ENCODE measurements at places on chromosomes 1 and 21.

GRCh38 chr1:156750711-156751450 is 594 bp downstream of the HDGF start:
- peaks cover 39% of the 10 kb centered on the region for H3K4me1 ChIP-seq
- H3K27ac ChIP-seq, result peak overlapping the region; percentile 98
- H3K36me3 ChIP-seq, result no peaks in the 10 kb centered on the region
- H3K4me3 ChIP-seq, result peak overlapping the region; percentile 97
- no peak for DNase-seq
- H3K27me3 ChIP-seq, result no peaks in the 10 kb centered on the region

DNA sequence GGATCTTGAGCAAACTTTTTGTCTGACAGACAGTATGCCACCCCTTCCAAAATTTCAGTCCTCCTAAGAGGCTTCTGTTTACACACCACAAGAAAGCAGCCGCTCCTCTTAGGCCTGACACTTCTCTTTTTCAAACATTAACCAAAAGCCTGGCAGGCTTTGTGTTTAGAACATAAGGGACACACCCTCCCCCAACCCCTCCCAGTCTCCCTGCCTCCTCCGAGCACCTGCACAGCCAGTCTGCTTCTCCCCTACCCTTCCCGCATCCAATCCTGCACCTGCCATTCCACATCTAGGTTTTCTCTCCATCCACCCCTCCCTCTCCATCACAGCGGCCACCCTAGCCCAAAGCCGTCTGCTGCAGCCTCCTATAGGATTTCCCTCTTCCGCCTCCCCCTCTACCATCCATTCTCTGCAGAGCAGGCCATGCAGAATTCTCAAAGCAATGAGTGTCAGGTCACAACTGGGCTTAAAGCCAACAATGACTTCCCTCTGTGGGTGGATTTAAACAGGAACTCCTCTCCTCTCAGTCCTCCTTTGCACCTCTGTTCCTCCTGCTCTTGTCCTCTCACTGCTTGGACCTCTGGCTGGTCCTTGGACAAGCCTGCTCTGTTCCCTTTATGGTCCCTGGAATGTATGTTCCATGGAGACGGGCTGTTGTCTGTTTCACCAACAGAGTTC is 478.2 kb downstream of the NPHP4 start:
- peaks cover 91% of the 10 kb centered on the region for H3K27me3 ChIP-seq
- no peak overlapping the region for H3K4me3 ChIP-seq

DNA sequence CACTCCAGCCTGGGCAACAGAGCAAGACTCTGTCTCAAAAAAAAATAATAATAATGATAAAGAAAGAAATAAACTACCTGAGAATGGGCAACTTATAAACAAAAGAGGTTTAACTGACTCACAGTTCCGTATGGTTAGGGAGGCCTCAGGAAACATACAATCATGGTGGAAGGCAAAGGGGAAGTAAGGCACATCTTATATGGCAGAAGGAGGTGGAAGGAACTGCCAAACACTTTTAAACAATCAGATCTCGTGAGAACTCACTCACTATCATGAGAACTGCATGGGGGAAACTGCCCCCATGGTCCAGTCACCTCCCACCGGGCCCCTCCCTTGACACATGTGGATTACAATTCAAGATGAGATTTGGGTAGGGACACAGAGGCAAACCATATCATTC is 6.3 kb upstream of the EGLN1 start:
- H3K4me3 ChIP-seq, result no peak overlapping the region
- no peak overlapping the region for H3K27ac ChIP-seq
- no peaks in the 10 kb centered on the region for H3K36me3 ChIP-seq
- H3K4me1 ChIP-seq, result peaks cover 6% of the 10 kb centered on the region
- DNase-seq, result no peak

DNA sequence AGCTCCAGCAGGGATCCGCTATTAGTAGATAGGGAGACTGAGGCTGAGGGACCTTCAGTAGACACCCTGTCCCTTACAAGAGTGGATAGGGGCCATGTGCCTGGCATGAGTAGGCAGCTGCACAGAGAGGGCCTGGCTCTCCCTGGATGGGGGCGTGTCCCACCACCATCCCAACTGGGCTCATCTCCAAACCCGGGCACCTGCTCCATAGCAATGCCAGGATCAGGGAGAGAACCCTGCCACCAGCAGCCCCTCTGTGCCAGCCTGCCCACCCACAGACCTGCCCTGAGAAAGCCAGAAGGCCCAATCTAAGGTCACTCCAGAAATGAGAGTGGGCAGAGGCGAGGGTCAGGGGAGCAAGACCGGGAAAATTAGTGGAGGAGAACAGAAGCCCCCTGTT is 121.3 kb downstream of the GRIK3 start:
- H3K27ac ChIP-seq, result no peak overlapping the region
- H3K27me3 ChIP-seq, result no peaks in the 10 kb centered on the region

- peaks cover 27% of the 10 kb centered on the region for H3K4me1 ChIP-seq
- DNase-seq, result no peak
- peaks cover 26% of the 10 kb centered on the region for H3K36me3 ChIP-seq
- H3K4me3 ChIP-seq, result no peak overlapping the region
- H3K27me3 ChIP-seq, result no peaks in the 10 kb centered on the region
These were observed 19.7 kb downstream of the RCC2 start for GRCh38 chr1:17419626-17420328.

GRCh38 chr1:91171898-91172297 is 150.1 kb upstream of the ZNF644 start:
- no peak overlapping the region for H3K27ac ChIP-seq
- H3K36me3 ChIP-seq, result no peaks in the 10 kb centered on the region
- no peaks in the 10 kb centered on the region for H3K27me3 ChIP-seq
- no peak for DNase-seq
- no peaks in the 10 kb centered on the region for H3K4me1 ChIP-seq
- no peak overlapping the region for H3K4me3 ChIP-seq

DNA sequence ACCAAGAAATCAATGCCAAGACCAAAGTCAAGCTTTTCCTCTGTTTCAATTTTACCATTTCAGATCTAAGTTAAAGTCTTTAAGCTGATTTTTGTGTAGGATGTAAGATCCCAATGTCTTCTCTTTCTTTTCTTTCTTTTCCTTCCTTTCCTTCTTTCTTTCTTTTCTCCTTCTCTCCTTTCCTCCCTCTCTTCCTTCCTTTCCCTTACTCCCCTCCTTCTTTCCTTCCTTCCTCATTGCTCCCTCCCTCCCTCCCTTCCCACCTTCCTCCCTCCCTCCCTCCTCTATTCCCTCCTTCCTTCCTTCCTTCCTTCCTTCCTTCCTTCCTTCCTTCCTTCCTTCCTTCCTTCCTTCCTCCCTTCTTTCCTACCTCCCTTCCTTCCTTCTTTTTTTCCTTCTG is 197.5 kb downstream of the KCNT2 start:
- no peaks in the 10 kb centered on the region for H3K27me3 ChIP-seq
- no peak for DNase-seq
- peaks cover 11% of the 10 kb centered on the region for H3K4me1 ChIP-seq
- H3K36me3 ChIP-seq, result no peaks in the 10 kb centered on the region
- H3K27ac ChIP-seq, result no peak overlapping the region

DNA sequence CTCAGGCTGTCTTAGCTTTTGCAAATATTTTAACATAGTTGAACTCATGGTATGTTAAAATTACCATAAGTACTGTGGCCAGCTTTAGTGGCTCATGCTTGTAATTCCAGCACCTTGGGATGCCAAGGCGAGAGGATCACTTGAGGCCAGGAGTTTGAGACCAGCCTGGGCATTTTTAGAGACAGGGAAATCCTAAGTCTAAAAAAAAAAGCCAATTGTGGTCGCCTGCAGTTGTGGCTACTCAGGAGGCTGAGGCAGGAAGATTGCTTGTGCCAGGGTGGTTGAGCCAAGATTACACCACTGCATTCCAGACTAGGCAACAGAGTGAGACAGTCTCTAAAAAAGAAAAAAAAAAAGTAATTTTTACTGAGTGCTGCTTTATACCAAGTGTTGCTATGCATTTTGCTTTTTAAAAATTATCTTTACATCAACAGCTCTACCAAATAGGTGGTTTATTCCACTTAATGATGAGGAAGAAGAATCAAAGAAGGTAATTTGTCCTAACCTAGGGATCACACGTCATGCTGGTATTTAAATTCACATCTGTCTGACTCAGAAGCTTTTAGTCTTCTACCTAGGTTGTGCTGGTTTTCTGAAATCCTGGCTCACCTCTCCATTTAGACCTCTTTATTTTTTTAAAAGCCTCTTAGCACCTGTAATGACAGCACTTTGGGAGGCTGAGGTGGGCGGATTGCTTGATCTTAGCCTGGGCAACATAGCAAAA is 16.8 kb downstream of the PPP1R12B start:
- no peaks in the 10 kb centered on the region for H3K36me3 ChIP-seq
- no peaks in the 10 kb centered on the region for H3K27me3 ChIP-seq
- no peak overlapping the region for H3K4me3 ChIP-seq

Data from esophagus squamous epithelium (tissue), 5 donors.